ENCODE measurements at places on chromosomes 2 and 18.

DNA sequence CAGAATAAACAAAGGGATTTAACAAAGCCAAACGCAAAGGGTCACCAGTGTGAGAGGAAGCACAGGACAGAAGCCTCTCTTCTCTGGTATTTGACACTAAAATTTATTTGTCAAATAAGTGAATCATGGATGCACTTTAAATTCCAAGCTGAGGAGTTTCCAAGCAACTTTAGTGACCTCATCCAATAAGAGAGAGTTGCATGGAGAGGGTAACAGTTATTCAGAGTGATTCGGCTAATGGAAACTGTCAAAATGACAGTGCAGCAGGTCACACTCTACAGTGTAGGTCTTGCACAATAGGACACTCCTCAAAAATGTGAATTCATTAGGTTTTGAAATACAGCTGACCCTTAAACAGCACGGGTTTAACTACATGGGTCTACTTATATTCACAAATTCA lies 103.9 kb upstream of the ACVR1C start:
- DNase-seq = no peak

DNA sequence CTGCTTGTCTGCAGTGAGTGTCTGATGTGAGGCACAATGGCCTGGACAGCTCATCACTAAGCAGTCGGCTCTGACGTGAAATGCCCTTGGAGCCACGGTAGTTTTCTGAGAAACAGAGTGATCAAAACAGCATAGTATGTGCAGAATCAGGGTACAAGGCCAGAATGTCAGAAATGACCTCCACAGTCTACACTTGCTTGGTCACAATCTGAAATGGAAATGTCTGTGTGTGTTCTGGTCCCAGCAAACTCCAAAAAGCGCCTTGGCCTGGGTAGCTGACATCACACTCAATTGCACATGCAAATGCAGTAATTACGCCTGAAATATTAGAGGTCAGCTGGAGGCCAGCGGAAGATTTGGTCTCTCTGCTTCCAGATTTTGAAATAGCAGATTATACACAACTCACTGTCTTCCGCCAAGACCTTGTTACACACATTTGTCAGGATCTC lies 95.4 kb downstream of the CTAGE1 start:
- DNase-seq = no peak

- DNase-seq = no peak
Measured at GRCh38 chr2:199465390-199465789, 7.7 kb upstream of the SATB2 start.

DNA sequence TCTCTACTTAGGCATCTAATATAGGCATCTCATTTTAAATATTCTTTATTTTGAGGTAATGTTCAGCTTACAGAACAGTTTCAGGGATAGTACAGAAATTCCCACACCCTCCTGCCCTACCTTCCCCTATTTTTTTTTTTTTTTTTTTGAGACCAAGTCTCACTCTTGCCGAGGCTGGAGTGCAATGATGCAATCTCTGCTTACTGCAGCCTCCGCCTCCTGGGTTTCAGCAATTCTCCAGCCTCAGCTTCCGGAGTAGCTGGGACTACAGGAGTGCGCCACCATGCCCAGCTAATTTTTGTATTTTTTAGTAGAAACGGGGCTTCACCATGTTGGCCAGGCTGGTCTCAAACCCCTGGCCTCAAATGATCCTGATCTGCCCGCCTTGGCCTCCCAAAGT lies 97.6 kb downstream of the EPB41L5 start:
- no peak for DNase-seq

- no peak for DNase-seq
Measured at GRCh38 chr2:10424051-10424450, 24.1 kb downstream of the ODC1 start.

- DNase-seq = no peak
Measured at GRCh38 chr18:54607213-54608027, 16.4 kb downstream of the DYNAP start.

Data from anterior cingulate cortex (tissue), 58 donors.